ENCODE measurements at places on chromosomes 5 and 9. TPM values are rescaled to one million over a fixed set of nuclear protein-coding genes. Genes with fewer than 3 reads are reported as not detected.

DNA sequence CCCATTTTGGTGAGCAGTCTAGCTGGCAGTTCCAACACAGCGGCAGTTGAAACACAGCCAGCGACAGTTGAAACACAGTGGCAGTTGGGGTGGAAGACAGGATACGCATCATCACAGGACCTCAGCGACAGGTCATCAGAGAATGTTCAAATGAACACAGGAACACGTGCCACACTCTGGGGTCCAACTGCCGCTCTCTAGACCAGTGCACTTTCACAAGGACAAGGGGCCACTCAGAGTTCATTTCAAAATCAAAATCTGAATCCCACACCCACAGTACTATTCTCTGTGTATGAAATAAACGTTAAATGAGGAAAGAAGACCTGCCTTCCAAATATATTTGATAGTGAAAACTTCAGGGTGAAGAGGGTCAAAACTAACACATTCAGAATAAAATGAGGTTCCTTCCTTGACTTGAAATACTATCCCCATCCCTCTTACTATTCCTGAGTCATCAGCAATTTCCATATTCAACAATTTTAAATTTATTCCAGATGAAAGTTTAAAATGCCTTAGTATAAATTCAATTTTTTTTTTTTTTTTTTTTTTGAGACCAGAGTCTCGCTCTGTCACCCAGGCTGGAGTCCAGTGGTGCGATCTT is 53.0 kb upstream of the SIMC1 start:
- H3K27me3 ChIP-seq, result no peaks in the 10 kb centered on the region
- H3K4me1 ChIP-seq, result no peaks in the 10 kb centered on the region
- H3K36me3 ChIP-seq, result no peaks in the 10 kb centered on the region
- no peak overlapping the region for H3K4me3 ChIP-seq
- no peak overlapping the region for H3K27ac ChIP-seq
- DNase-seq, result no peak

The PCDHB11 gene
- not detected for total RNA-seq

DNA sequence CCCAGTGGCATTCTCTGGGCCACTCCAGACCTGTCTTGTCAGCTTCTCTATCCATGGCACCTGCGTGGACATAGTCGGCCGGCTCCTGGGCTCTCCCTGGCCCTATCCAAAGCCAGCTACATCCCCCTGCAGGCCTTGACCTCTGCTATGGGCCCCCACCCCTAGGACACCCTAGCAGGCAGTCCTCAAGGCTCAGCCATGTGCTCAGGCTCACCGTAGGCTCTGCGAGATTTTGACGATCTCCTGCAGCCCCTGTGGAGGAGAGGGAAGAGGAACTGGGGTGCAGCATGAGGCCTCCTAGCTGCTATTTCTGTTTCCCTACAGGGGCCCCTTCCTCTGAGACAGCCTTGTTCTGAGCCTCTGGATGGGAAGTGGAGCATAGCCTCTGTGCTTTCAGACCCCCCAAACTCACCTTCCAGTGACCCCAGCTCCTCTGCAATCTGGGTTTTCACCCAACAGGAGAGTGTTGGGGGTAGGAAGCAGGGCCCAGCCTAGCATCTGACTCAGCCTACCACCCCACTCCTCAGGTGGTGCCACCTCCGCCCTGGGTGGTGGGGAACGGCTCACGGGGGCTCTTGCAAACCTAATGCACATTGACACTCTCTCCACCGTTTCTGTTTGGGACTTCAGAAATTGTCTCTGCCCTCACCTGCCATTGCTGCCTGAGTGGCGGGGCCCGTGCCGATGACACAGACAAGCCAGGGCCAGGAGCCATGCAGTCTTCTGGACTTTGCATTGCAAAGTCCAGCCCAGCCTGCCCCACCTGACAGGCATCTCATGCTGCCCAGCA is 36.7 kb downstream of the HRH2 start:
- peaks cover 6% of the 10 kb centered on the region for H3K4me1 ChIP-seq
- no peak overlapping the region for H3K4me3 ChIP-seq
- no peaks in the 10 kb centered on the region for H3K36me3 ChIP-seq
- H3K27ac ChIP-seq, result no peak overlapping the region

DNA sequence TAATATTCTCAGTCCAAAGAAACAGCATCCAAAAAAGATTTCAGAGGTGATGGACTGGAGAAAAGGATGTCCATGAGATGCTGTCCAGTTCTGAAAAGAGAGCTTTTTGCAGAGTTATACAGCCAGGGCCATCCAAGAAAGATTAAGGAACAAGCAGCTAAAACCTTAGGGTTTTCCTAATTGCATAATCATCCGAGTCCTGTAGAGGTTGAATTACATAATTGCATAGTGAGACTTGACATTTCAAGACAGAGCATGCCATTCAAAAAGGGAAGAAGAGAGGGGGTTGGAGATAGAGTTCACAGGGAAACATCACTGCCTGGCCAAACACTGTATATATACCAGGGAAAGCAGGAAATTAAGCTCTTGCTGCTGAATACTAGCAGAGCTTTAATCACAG is 1729.2 kb upstream of the WWC1 start:
- no peak overlapping the region for H3K4me3 ChIP-seq
- no peak for DNase-seq
- no peaks in the 10 kb centered on the region for H3K36me3 ChIP-seq
- H3K27ac ChIP-seq, result no peak overlapping the region

DNA sequence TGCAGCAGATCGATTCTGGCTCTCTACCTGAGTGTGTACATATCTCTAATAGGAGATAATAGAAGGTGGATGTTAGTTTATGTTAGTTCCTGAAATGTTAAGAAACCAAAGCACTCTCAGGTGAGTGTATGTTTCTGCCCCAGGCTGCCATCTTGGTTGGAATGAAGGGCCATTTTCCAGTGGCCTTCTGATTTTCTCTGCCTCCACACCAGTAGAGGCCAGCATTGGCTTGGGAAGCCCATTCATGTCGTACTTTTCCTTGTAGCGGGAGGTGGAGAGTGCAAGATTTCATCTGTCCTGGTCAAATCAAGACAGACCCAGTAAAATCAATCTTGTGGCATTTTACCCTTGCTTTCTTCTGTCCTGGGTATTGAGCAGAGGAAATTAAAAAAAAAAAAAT is 91.0 kb downstream of the GAS1 start:
- H3K4me3 ChIP-seq, result no peak overlapping the region
- H3K27ac ChIP-seq, result no peak overlapping the region
- no peaks in the 10 kb centered on the region for H3K27me3 ChIP-seq

The MINAR2 gene
- total RNA-seq, result not detected

The ADAMTS19 gene
- not detected for total RNA-seq

DNA sequence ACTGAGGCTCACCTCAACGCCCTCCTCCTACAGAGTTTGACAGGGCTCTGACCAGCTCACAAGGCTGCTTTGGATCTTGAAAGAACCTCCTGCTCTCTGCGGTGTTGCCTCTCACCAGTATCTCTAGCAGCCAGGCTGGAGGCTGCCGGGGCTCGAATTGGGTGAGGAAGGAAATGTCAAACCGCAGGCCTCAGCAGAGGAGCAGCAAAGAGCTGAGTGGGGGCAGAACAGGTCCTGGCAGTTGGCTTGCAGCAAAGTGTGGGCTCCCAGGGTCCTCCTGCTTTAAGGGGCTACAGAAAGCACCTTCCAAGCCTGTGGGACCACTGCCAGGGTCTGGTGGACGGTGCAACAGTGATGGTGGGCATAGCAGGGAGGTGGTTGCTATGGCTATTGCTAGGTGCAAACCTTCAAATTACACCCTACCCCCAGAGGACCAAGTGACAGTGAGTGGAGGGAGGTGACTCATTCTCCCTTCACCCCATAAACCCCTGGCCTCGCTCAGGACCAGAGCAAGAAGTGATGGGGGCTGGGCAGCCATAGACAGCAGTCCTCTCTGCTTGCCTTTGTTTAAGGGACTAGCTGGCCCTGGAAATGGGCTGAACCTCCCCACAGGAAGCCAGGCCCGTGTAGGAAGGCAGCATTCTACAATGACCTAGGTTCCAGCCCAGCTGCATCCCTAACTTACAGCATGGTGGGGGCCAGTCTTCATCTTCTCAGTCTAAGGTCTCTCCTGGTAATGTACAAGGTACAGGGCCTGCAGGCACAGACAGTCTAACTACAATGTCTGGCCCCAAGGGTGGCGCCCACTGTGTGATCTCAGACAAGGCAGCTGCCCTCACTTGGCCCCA is 18.7 kb downstream of the LCP2 start:
- peak; percentile 73 for DNase-seq
- H3K4me3 ChIP-seq, result peak overlapping the region; percentile 5
- peak overlapping the region; percentile 15 for H3K27ac ChIP-seq

- no peak overlapping the region for H3K4me3 ChIP-seq
- H3K4me1 ChIP-seq, result no peaks in the 10 kb centered on the region
- H3K36me3 ChIP-seq, result no peaks in the 10 kb centered on the region
- DNase-seq, result no peak
- H3K27me3 ChIP-seq, result no peaks in the 10 kb centered on the region
- no peak overlapping the region for H3K27ac ChIP-seq
Measured at GRCh38 chr5:105430516-105430915, 1867.9 kb upstream of the NUDT12 start.

DNA sequence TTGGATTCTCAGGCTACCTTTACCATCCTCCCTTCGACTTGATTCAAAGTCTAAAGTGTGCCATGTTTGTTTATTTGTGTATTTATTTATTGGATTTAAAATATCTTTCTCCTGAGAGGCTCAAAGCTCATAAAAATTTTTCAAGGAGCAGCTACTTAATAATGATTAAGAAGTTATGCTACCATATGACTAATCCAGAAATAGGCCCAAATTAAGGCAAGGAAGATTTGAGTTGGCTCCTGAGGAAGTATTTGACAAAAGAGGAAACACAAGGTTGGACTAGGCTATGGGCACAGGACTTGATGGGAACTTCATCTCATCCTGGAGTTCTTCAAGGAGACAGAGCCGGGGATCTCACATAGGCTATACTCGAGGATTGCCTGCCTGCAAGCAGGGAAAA is 22.4 kb upstream of the PPP2CA start:
- no peaks in the 10 kb centered on the region for H3K36me3 ChIP-seq
- no peaks in the 10 kb centered on the region for H3K27me3 ChIP-seq
- no peak overlapping the region for H3K4me3 ChIP-seq
- H3K4me1 ChIP-seq, result no peaks in the 10 kb centered on the region
- no peak overlapping the region for H3K27ac ChIP-seq

DNA sequence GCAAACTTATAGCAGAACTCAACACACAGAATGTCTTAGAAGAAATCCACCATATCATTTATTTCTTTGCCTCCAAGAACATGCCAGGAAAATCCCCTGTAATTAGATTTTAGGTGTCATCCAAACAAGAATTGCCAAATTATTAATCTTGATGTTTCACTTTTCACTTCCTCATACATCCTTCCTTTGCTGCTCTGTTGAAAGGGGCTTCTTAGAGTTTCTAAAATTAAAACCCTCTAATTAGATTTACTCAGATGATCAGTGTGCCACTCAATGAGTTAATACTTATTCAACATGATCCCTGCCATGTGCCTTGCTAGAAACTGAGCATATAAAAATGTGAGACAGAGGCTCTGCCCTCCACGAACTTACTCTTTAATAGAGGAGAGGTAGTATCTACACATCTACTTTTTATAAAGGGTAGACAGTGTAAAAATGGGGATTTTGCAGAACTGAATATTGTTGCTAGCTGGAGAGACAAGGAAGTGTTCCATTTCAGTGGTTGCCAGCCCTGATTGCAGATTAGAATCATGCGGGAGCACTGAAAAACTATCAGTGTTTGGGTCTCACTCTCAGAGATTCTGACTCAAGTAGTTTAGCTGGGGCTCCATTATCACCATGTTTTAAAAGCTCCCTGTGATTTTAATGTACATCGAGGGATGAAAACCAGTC is 498.4 kb downstream of the TLE4 start:
- DNase-seq, result peak; percentile 56
- peaks cover 14% of the 10 kb centered on the region for H3K4me1 ChIP-seq
- H3K27me3 ChIP-seq, result no peaks in the 10 kb centered on the region
- H3K36me3 ChIP-seq, result no peaks in the 10 kb centered on the region
- H3K27ac ChIP-seq, result peak overlapping the region; percentile 39

The SPINK5 gene
- not detected for total RNA-seq

DNA sequence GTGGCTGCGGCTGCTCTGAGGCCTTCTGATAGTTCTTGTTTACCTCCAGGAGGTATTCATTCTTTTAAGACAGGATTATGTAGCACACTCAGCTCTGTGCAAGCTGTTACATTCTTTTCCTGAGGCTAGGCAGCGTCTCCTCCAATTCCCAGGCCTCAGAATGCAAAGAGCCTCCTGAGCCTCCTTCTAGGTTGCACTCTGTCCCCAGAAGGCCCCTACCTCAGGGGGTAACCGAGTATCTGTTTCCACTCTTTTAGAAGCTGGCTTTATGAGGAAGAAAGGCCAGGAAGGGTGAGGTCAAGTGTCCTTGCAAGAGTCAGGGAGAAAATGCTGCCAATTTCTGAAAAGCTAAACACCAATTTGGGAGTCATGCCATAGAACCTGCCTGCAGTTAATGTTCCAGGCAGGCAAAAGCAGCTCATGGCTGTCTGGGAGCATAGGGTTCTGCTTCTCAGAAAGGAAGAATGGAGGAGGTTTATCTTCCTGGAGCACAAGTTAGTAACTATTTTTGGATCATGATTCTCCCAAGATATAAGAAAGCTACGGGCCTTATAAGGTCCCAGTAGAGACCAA is 178.9 kb downstream of the SEMA6A start:
- no peaks in the 10 kb centered on the region for H3K4me1 ChIP-seq
- DNase-seq, result no peak
- no peaks in the 10 kb centered on the region for H3K27me3 ChIP-seq
- H3K4me3 ChIP-seq, result no peak overlapping the region
- H3K27ac ChIP-seq, result no peak overlapping the region

DNA sequence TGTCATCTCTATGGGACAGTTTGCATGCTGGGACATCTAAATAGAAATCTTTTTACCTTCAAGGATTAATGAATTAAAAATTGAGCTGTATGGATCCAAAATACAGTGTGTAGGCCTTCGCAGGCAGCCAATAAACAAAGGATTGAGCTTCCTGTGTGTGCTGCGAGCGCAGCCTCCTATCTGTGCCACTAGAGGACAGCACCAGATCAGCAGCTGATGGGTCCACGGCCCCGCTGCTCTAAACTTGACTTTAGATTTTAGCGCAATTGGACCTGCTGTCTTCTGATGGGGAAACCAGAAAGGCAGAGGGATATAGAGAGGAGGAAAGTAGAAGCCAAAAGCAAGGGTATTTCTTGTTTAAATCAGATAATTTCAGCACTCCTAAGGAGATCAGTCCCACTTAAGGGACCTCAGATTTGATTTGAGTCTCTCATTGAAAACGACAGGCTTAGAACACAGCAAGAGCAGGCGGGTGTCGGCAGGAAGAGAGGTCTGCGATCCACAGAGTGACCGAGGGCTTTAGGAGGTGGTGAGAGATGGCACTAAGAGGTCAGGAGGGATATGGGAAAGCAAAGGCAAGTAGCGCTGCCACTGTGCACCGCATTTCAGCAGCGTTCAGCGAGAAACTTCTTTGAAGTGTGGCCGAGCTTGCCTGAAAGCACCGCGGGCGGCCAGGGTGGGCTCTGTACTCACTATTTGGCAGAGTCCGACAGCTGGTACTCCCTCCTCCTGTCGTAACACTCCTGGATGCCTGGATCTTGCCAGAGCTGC is 214.3 kb downstream of the GNA14 start:
- no peaks in the 10 kb centered on the region for H3K36me3 ChIP-seq
- H3K4me1 ChIP-seq, result no peaks in the 10 kb centered on the region
- peak; percentile 42 for DNase-seq
- H3K27me3 ChIP-seq, result no peaks in the 10 kb centered on the region
- no peak overlapping the region for H3K4me3 ChIP-seq

The TMEM232 gene
- total RNA-seq, result 6.1 TPM
